Stimulated activated CD4-positive, alpha-beta T cell treated with anti-CD3 and anti-CD28 coated beads, Interleukin-1b, Interleukin-23, amount 100 ng/mL, for 48 hours (primary cell): ENCODE measurements at places on chromosomes 5 and 9.

- no peak for DNase-seq
Measured at GRCh38 chr5:36561601-36562000, 44.8 kb upstream of the SLC1A3 start.

DNA sequence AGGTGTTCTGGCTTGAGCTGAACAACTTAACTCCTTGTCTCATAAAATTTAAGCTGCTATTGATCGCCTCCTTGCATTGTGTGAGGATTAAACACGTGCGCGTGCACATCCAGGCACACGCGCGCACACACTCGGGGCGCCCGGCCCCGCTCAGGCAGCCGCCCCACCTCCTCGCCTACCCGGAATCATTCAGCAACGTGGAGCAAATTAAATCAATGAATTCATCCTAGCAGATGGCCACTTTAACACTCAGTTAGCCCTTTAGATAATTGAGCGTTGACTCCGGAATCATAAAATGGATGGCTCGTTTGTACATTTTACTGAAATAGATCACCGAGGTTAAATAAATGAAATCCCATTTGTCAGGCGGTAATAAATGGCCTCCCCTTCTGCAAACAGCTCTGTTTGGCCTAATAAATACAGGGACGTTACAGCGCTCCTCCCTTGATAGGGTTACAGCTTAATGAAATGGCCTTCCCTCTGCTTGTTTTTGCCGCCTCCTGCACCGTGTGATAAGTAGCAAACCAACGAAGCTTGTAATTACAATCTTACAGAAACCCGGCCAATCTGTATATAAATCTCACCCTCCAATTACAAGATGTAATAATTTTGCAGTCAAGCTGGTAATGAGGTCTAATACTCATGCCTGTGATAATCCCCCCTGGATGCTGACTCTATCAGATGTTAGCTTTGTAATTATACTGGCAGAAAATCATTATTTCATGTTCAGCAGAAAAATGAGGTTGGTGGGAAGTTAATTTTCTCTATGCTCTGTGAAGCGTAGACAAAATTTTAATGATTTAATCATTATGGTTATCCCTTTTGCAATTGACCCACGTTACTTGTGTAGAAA is 229.7 kb upstream of the IRX4 start:
- DNase-seq = no peak

- DNase-seq = no peak
Measured at GRCh38 chr5:58760222-58760621, 177.3 kb downstream of the RAB3C start.

DNA sequence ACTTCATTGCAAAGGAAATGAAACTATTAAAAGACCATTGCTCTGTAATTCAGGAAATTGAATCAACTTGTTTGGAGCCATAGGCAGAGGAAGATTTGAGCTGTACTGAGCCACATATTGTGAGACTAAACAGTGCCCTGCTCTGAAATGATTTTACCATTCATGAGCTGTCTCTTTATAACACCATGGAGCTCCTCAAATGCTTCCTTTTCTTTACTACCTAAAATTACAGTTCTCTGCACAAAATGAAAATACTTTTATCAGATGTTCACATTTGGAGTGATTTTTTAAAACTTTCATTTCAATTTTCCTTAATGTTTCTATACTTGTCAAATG is 97.9 kb downstream of the NLN start:
- DNase-seq = no peak

GRCh38 chr5:14265570-14265969 is 122.4 kb downstream of the TRIO start:
- DNase-seq = no peak

GRCh38 chr5:75656311-75657003 is 45.2 kb downstream of the ANKDD1B start:
- no peak for DNase-seq

DNA sequence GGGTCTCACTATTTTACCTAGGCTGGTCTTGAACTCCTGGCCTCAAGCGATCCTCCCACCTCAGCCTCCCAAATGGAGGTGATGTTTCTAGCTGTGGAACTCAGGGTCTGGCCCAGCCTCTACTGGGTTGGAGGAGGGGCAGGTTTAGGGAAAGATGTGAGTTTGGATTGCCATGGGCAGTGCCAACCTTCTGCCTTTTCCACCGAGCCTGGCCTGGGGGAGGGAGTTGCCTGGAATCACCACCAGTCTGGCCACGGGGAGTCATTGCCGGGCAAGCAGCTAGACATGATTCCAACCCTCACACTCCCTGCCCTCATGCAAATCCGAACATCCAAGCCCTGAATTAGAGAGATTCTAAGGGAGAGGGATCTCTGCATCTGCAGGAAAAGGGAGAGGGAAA is 21.0 kb upstream of the VDAC1 start:
- DNase-seq = no peak
